LoVo (cell line): ENCODE measurements at places on chromosomes 4 and X.

DNA sequence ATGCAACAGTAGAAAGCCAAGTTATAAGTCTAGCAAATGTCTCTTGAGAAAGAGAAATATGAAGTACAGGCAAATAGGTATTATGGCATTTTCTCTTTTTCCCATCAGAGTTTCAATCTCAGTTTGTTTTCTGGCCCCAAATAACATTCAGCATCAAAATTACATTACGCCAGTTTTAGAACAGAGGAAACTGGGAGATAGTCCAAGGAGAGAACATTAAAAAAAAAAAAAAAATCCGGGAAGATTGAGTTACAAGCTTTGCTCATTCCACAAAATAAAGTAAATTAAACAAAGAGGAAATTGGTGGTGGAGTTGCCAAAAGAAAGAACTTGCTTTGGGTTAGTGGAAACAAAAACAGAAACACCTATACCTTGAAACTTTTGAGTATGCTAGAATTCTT, 50.4 kb upstream of the IL13RA2 start:
- DNase-seq = no peak

DNA sequence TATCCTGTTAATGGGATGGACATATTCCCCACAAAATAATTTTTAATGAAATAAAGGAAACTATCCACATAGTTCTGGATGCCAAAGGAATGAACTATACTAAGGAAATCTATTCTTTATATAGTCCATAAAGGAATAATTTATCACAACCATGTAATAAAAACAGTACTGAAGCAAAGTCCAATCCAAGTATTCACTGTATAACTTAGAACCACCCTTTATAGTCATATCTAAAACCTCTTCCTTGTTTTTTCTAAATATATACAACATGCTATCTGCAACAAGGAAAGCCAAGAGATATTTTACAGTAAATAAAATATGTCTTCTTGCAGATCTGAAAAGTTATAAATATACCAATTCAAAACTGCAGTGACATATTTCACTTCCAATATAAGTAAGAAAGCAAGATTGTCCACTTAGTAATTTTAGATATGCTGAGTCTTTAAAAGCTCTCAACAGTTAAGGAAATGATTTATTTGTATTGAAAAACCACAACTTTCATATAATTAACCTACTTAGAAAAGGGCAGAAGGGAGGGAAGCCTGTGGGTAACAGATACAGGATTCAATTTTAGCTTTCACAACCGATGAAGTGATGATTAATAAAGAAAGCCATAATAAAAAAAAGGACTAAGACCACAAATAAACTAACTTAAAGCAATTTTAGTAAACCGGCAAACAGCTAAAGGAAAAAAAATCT, 8.0 kb downstream of the NR3C2 start:
- DNase-seq = no peak

DNA sequence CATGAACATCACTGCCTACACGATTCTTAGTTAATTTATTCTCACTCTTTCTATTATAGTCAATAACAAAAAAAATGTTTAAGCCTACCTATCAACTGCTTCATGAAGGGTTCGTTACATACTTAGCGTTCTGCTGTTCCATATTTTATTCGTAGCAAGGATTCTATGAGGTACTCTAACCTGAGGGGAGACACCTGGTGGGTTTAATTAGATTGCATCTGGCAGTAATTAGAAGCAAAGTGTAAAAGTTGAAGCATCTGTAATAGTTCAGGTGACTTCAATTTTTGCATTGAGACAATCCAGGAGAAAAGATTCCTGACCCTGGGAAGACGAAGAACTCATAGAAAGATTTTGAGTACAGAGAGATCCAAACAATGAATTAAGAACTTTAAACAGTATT, 1655.8 kb upstream of the TENM3 start:
- no peak for DNase-seq

DNA sequence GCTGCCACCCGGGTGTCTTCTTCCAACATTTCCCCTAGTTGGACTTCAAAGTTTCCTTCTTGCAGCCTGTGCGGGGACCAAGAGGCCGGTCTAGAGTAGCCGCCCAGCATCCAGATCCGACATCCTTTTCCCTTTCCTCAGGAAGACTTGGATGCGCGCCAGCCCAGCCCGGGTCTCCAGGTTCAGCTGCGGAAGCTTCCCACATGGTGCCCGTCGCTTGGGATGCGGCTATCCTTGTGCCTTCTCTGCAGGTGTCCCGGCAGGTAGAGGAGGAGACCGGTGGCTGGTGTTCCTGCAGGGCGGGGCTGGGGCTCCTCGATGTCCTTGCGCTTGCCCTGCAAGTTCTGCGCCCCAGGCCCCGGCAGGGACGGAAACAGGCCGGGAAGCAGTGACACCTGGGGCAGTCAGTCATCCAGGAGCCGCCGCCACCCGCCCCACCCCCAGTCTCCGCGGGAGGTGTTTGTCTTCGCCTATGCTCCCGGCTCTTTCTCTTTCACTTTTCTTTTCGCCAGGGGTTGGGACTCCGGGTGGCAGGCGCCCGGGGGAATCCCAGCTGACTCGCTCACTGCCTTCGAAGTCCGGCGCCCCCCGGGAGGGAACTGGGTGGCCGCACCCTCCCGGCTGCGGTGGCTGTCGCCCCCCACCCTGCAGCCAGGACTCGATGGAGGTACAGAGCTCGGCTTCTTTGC, at the start of gene IL15:
Gene IL15, plus strand, starts transcription at position 502 of the 689 bp plus-strand sequence. CDS start 82,882 bp downstream, outside the sequence.
- DNase-seq = peak; percentile 68

DNA sequence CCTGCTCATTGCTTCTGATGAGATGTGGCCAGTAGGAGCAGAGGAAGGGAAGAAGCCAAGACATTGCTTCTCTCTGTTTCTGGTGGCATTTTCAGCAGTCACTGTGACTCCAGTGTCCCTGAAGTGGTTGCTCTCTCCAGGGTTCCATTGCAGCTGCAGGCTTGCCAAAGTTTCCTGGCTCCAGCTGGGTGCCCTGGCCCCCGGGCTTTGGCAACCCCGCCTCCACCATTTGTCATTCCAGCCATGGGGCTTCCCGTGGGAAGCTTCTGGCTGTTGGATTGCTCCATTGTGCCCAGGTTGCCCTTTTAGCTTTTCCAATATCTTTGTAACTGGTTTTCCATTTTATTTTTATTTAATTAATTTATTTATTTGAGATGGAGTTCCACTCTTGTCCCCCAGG, 12.7 kb downstream of the FGFBP1 start:
- no peak for DNase-seq

DNA sequence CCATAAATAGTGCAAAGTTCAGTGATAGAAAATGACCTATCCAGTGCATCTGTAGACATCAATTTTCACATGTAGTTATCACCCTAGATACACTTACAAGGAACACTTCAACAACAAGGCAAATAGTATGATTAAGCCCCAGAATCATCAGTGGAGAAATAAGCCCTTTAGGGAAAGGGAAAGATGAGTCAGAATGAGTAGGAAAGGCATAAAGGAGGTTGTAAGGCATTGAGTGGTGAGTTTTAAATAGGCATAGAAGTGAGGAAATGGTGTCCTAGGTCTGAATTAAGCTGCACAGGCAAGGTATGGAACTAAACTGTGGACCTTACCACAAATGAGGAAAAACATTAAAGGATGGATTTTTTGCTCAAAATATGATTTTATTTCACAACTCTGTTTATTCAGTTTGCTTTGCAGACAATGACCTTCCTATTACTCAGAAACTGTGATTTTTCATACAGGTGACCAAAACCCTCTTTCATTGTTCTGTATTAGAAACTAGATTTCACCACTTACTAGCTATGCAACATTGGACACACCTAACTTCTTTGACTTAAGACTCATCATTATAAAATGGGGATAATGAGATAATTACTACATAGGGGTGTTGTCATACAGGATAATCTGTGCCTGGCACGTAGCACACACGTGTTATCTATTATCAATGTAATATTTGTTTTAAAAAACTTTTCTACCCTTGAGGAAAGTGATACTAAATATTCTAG, 57.0 kb upstream of the MAP9 start:
- DNase-seq = no peak

GRCh38 chr4:44675366-44675765, 2.9 kb upstream of the GUF1 start:
- DNase-seq = no peak

DNA sequence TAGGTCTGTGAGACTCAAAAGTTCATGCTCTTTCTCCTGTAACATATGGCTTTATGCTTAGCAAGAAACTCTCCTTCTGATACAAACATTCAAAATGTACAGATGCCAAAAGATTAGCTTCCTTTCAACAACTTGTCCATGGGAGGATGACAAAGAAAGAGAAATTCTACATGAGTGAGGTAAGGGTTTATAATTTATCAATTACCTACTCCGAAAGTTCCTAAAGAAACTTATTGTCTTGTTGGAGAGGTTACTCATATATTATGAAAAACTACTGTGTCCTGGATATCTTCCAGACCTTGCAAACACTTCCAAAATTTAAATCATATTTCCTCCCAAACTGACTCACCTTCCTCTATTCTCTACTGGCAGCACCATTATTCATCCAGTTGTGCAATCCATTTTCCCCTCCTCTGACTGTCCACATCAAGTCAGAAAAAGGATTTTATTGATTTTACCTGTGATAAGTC, 65.1 kb downstream of the ENPEP start:
- no peak for DNase-seq

DNA sequence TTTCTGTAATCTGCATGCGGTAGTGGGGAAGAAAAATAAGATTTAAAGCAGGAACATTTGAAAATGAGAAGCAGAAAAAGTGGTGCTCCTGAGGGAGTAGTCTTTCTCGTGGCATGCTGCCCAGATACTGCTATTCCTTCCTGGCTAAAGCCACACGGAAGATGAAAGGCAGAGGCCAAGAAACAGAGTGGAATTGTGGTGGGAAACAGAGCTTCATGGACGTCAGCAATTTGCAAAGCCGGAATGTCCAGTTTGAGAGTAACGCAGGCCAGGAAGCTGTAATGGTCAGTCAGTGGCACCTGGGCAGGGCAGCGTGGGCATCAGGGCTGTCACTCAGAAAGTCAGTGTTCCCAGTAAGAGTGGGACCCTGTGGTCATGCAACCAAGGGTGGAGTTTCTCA, 63.7 kb upstream of the FMR1 start:
- no peak for DNase-seq

DNA sequence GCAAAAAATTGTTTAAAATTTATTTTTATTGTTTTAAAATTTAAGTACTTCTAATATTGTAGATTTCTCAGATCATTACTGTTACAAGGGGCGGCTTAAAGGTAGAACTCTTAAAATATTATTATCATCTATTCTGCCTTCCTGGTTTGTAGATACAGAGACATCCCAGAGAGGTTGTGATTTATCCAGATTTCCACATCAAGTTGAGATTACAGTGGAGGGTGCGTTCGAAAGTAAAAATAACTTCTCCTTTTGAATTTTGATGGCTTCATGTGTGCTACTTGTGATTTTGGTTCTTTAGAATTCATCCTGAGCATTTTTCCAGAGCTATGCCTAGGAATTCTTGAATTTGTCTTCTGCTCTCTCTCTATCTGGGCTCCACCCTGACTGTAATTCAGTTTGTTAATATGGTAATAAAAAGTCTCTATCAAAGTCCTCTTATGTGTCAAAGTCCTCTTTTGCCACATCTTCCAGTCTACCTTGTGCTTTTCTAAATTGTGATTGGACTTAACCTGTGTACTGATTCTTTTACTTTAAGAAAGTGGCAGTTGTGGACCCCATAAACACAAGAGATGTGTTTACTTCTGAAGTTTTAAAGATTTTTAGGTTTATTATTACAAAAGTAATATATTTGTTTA, 37.2 kb downstream of the CLCN3 start:
- DNase-seq = peak; percentile 56

DNA sequence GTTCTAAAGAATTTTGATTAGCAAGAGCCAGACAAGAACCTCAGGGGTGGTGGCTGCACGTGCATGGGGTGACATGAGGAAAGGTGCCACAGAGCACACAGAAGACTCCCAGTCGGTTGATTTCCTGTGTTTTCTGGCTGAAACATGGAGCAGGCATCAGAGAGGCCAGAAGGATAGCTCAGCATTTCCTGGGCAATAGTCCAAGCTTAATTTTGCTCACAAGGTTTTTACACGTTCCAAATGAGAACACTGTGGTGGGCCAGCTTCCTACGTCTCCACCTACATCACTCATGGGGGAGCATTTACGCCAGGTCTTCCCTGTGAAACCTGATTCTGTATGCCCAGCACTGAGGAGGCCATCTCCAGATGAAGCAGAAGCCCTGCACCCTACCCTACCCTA, 212.5 kb upstream of the CLNK start:
- no peak for DNase-seq

DNA sequence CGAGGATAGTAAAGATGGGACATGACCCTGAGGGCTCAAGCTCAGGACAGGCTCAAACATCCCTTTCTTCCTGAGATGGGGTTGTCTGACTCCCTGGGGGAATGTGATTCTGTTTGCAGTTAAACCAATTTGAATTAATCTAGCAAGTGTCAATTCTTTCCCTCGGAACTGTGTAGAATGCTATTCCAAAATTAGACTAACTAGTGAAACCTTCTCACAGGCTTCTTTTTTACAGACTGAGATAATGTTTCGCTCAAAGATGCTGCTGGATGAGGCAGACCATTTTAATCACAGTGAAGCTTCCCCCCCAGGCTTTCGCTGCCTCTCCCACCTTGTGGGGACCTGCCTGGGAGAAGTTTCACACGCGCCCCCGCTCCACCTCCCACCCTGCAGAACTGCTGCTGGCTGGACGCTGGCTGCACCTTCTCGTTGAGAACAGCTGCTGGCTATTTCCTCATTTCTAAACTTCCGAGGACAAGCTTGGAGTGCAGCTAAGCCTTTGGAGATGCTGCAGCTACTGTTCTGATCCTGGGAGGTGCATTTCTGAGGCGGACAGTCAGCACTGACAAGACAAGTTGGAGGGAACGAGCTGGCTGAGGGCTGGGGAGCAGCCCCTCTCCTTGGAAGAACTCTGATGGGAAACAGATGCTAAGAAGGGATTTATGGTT, 297.8 kb downstream of the RAPGEF2 start:
- no peak for DNase-seq

GRCh38 chr4:185396724-185397385, at the start of gene ANKRD37:
ANKRD37 (plus strand) TSS chr4:185396841; CDS start chr4:185396924, 83 bp downstream.
- DNase-seq = peak; percentile 11

- no peak for DNase-seq
Measured at GRCh38 chr4:182585321-182585720, 331.9 kb downstream of the DCTD start.

DNA sequence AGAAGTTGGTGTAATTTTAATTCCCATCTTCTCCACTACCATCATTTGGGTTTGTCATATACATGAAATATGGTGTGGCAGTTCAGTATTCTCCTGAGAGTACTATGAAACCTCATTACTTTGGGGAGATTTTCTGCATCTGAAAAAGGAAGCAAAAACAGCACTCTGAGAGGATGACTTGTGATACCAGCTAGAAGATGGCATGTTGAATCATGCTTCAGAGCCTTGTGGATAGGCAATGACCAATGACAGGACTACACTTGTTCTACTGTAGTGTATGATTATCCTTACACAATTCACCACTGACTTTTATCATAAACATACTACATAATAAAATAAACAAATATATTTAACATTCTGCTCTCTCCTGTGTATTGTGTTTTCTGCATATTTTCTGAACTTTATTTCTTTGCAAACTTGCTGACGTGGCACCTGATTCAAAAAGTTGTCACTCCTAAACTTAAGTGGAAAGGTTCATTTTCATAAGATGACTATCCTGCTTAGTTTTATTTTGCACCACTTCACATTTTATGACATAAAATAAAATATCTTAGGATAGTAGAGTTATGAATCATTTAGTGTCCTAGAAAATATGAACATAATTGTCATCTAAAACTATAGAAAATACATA, 991.3 kb downstream of the FSTL5 start:
- DNase-seq = no peak
